ENCODE measurements at places on chromosomes 1 and 21.

GRCh38 chr1:233448109-233448689 is 120.7 kb downstream of the MAP3K21 start:
- no peak for DNase-seq

DNA sequence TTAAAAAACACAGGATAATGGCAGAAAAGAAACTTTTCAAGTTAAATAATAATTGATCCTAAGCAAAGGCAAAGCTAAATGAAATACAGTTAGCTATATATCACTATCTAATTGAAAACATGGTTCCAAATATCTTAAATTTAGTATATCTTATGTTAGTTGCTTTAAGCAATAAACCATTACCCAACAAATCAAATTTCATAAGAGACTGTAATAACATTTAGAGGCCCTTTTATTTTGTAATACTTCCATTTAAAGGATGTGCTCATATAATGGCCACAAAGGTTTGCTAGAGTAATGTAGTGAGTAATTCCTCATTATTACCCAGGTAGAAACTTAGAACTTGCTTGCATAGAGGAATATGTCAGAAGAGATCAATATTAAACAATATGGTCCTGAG is 32.3 kb downstream of the RPL5 start:
- no peak for DNase-seq

- DNase-seq, result peak; percentile 97
Observed at GRCh38 chr1:223133824-223134435, 9.1 kb downstream of the TLR5 start.

DNA sequence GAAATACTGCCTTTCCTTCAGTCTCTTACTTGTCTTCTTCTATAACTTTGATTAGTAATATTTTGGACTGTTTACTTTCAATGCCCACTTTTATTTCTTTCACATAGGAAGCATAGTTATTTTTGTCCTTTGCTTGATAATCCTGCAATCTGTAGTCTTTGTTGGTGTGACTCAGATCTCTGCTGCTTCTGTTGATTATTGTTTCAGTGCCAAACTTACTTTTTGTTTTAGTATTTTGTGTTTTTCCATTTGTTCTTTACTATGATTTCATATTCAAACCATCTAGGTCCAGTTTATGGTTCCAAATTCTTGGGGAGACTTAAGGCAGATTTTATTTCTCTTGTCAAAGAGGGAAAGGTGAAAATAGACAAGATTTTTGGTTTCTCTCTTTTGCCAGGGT is 399.9 kb downstream of the HLX start:
- DNase-seq, result no peak

GRCh38 chr1:224506141-224506814 is 71.7 kb upstream of the WDR26 start:
- no peak for DNase-seq

DNA sequence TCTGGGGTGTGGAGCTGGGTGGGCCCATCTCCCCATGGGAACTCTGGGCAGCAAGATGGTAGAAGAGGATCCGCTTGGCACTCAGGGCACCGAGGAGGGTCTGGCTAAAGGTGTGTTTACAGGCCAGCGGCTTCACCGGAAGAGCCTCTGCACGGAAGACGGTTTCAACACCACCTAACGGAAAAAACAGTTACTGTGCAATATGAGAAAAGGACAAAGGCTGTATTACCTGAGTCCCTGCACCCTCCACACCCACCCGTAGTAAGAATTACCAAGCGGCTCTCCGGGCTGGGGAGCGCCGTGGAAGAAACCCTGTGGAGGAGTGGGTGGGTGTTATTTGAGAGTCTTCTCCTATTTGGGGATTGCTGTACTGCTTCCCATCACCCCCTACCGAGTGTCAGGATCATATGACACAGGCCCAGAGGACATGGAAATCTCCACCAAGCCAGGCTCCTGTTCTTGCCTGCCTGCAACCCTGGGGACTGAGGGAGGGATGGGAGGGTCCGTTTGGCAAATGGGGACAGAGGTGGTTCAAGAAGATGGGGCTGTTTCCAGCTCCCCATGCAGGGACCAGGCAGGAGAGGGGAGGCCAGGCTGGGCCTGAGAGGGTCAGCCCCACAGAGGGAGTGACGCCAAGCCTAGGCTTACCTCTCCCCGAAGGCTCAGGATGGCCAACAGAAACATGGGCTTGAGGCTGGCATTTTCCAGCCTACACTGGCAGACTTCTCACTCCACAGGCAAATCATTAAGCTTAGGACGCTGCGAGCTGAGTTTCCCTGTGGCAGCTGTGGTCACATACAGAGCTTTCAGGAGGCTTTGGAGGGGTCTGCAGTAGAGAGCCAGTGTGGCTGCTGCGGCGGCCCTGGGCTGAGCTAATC is 203.5 kb upstream of the TMEM51 start:
- DNase-seq, result no peak

- no peak for DNase-seq
Observed at GRCh38 chr1:241821363-241821762, 26.6 kb upstream of the EXO1 start.

DNA sequence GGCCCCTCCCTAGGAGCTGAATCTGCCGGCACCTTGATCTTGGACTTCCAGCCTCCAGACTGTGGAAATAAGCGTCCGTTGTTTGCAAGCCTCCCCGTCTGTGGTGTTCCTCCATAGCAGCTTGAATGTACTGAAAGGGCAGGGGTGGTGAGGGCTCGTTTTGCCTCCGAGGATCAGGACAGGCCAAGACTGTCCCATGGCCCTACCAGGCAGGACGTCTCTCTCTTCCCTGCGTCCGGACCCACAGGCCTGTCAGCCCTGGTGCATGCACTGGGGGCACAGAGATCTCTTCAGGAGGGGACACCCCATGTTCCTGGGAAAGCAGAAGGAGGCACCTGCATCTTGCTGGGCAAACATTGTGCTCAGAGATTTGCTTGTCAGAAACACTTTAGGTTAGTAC is 156.3 kb upstream of the C1orf174 start:
- DNase-seq, result no peak

DNA sequence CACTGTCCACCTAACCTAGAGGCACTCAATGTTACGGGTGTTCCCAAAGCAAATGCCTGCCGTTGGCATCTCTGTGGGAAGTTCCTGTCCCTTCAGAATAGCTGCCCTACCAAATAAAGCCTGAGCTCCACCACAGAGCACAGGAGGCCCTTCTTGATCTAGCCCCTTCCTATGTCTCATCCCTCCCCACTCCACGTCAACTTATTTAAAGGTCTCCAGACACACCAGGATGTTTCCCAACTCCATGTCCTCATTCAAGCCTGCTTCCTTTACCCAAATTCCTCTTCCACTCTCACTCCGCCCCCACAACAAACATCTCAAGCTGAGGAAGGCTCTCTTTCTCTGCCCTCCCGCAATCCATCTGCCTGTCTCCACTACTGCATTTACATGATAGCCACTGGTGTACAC is 87.7 kb downstream of the TGFBR3 start:
- DNase-seq, result no peak

DNA sequence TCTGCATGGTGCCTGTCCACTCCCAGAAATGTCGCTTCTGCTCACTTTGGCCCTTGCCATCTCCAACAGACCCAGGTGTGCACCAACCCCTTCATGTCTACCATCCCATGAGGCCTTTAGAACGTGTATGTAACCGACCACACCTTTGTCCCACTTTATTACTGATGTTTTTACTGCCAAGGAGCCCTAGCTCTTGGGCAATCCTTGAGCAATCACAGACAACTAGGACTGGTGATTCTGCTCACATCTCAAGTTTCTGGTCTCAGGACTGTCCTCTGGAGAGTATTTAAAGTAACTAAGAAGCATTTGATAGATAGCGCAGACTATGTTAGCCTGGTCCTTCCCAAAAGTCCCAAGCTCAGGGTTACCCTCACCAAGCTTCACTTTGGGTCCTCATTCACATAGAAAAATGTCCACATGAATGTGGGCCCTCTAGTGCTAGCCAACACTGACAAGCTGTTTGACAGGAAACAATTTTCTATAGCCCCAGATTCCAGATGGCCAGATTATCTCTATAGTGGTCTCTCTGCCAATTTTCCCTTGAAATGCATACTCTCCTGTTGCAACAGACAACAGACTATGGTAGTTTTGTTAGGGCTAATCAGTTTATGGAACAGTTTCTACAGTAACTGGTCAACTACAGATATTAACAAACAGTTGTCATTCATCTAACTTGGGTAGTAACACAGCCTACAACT is 6.9 kb upstream of the TMEM81 start:
- no peak for DNase-seq

DNA sequence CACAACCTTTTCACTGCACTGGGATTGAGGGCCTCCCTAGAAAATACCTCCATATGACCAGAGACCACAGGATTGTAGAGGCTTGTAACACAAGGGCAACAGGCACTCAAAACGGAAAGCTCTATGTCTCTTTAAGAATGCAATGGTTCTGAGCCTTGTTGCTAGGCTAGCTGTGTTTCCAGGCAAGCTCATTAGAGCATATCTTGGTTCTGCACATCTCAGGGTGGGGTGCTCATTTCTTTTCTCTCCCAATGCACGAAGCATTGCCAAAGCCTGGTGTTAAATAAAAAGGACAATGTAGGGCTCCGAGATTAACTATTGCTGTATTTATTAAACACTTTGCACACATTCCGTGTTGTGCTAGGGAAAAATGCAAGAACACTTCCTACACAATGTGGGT is 315.9 kb downstream of the PRDM2 start:
- DNase-seq, result no peak

DNA sequence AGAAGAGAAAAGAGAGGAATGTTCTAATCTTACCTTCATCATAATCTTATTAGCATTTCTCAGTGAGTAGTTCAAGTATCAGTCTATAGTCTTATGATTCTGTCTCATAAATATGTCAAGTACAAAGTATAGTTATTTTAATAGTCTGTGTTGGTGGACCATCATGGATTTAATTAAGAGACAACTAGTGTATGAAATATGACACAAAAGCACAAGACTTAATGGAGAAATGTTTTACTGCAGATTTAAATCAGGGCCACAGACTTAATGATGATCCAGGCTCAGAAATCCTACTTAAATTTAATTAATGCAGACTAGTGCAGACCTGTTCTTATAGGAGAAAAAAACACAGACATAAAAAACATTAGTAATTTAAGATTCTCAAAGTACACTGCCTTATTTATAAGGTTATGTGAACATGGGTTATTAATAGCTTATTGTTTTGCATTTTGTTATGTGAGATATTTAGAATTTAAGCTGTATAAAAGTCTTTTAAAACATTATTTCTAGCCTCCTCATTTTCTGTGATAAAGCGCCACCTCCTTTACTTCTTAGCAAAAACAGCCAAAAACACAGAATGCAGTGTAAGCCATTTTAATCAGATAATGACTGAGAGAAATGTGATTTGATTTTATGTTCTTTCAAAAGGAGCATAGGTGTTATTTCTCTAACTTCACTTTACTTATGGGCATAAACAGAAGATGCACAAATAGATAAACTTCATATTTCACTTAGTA is 255.0 kb upstream of the SNX7 start:
- peak; percentile 24 for DNase-seq

GRCh38 chr1:61247881-61248752 is 165.8 kb downstream of the NFIA start:
- no peak for DNase-seq

- no peak for DNase-seq
Observed at GRCh38 chr1:17212487-17213121, 7.7 kb downstream of the PADI1 start.

DNA sequence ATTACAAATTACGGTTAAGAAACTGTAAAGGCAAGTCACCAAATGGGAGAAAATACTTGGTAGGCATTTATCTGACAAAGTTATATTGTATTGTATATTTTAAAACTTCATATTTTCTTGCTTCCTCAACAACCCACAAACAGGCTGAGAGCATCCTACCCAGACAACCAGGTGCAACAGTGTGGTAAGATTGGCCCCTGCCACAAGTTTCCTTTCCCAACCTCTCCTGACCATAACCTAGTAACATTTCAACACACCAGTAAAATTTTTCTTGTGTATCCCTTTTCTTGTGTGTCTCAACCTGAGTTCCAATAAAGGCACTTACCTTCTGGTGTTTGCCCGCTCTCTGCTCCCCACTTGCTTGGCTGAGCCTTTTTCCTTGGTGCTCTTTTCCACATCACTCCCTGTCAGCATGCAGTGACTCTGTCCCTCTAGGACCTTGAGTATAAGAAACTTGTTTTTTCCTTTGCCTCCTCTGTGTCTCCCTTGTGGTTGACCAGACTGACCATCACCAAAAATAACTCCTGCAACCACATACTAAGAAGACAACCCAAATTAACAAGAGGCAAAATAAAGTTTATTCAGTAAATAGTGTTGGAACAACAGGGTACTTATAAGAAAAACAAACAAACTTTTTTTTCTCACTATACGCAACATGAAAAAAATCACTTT is 40.9 kb downstream of the FCRL3 start:
- DNase-seq, result no peak

DNA sequence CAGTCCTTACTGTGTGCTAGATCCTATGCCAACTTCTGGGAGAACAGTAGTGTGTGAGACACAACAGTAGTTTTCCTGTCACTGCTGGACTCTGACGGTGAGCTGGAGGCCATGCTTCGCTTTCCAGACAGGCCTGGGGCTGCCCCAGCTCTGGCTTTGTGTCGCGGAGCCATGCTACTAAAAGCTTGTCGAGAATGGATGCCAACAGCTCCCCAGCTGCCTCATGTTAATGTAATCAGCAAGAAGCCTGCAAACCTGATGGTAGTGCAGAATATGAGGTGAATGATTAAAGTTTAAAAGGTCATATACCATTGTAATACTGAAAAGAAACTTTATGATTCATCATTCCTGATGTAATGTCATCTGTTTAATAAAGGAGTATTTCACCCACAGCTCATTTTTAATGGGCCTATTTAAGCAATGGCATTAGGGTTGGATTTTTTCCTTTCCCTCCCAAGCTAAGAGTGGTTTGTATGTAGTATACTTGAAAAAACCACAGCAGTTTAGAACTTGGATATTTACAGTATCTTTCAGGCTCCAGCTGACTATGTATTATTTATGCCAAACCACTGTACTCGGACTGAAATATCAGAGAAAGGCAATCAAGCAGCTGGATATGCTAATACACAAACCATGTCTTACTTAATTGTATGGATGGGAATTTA is 343.0 kb downstream of the NUF2 start:
- DNase-seq, result no peak

DNA sequence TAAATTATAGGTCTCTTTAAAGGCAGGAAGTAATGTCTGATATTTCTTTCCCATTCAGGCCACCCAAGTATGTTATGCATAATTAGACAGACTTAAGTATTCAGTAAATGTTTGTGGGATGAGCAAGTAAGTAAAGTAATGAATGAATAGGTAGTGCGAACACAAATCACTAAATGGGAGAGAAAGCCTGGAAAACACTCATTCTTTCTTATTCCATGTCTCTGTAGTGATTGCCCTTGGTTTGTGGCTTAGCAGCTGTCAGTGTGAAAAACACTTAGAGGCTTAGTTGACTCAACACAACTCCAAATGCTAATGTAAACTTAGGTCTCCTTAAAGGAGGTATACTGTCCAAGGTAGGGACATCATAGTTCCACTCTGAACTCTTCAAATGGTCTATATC is 182.5 kb downstream of the ZC3H11B start:
- no peak for DNase-seq

DNA sequence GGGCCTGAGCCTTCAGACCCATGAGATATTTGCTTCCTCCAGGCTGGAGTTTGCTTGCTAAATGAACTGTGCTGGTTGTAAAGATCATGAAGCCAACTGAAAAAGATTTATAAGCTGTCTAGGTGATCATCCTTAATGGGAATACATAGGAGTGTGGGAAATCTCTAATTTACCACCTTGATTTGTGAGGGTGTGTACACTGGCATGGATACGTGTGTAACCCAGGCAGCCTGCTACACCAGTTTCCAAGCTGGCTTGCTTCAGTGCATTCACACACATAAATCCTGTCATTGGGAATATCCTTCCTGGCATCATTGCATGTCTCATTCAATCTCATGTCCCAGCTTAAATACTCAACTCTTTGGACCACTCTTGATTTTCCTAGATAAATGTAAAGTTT is 57.6 kb upstream of the GNG12 start:
- DNase-seq, result peak; percentile 43

- DNase-seq, result no peak
Observed at GRCh38 chr1:61426254-61426653, 298.7 kb downstream of the TM2D1 start.

All from D341Med (cell line).